Stimulated activated CD8-positive, alpha-beta memory T cell treated with anti-CD3 and anti-CD28 coated beads, Interleukin-7, amount 100 ng/mL, for 24 hours (primary cell): ENCODE measurements at places on chromosomes 3 and 15.

GRCh38 chr3:189845069-189845468 lies 213.9 kb downstream of the TP63 start:
- no peak for DNase-seq

- no peak for DNase-seq
These were observed 212.1 kb downstream of the ATP8B4 start for GRCh38 chr15:49906966-49907365.

DNA sequence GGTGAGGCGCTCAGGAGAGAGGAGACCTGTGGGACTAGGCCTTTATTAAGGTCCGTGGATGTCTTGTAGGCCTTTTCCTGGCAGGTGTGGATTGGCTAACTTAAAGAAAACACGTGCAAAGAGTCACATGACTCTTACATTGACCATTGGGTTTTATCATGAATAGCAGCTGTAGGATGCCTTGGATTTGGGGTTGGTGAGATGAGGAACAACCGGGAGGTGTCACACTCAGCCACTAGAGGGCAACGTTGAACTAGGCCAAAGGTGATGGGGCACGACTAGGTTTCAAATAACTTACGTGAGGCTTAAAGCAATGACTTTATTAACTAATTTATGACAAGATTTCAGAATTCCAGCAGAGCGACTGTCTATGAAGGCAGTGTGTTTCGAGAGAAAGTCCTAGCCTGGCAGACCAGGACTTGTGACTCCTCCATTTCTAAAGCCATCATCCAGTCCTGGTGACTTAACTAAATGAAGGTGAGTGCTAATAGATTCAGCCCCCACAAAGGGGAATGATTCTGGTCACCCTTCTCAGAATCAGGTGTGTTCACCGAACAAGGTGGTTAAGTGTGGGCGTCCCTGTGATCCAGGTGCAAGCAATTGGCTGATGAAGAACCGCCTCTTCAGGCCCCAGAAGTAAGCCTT lies 345.6 kb downstream of the MCTP2 start:
- no peak for DNase-seq

GRCh38 chr15:77564938-77565337 lies 67.8 kb downstream of the LINGO1 start:
- DNase-seq, result no peak

DNA sequence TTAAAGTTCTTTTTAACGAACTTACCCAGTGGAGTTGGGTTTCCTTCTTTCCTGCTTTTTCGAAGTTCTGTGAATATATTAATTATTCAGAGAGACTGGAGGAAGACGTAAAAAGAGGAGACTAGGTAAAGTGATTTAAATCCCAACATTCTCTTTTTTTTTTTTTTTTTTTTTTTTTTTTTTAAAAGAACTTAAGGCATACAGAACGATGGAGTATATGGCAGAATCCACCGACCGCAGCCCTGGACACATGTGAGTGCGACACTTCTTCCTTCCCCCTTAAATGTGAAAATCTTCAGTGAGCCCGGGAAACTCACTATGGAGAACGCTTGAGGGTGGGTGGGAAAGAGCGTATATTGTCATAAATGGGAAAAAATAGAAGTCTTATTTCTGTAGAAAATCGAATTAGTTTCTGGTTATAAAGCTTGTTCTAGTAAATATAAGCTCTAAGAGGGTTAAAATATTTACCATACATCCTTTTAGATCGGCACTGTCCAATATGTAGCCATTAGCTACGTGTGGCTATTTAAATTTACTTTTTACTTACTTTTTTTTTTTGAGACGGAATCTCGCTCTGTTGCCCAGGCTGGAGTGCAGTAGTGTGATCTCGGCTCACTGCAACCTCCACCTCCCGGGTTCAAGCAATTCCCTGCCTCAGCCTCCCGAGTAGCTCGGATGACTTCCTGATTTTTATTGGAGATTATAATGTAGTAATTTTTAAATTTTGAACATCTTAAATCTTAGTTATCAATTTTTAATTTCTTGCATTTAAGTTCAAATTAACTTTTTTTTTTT lies 892 bp downstream of the NMD3 start:
- no peak for DNase-seq

GRCh38 chr3:39154280-39155021 lies 1.1 kb upstream of the CSRNP1 start:
- no peak for DNase-seq

DNA sequence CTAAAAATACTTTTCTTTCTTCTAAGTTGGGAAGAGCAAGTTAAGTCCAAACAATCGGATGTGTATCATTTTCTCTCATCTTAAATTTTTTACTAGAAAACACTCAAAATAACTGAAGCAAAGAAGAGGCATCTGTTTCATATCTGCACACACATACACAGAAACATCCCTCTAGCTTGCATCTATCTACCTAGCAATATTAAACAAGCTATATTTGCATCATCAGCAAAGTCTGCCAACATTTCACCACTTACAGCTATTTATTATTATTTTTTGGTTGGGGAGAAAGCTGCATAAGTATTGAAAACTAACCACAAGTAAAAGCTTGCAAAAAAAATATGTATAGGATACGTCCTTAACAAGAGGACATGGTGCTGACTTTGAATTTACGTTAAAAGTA lies 1.9 kb downstream of the GOLIM4 start:
- DNase-seq, result no peak

GRCh38 chr15:29883126-29883525 lies 60.9 kb upstream of the TJP1 start:
- no peak for DNase-seq

- DNase-seq, result no peak
These were observed 644.6 kb downstream of the CADM2 start for GRCh38 chr3:85603378-85603777.

DNA sequence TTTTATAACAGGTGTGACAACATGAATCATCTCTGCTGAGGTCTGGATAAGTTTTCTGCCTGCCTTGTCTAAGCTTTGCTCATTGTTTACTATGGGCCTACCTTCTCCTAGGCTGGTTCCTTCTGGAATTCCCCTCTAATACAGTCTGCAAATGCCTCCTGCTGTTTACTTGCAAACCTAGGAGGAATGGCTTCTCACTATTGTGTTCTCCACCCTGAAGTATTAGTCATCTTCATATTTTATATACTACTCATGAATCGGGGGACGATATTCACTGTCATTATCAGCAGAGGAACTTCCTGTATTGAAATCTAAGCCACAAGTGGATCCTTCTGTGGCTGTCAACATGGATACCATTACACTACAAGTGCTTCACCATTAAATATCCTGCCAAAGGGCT lies 154.8 kb downstream of the PLCL2 start:
- DNase-seq, result no peak

DNA sequence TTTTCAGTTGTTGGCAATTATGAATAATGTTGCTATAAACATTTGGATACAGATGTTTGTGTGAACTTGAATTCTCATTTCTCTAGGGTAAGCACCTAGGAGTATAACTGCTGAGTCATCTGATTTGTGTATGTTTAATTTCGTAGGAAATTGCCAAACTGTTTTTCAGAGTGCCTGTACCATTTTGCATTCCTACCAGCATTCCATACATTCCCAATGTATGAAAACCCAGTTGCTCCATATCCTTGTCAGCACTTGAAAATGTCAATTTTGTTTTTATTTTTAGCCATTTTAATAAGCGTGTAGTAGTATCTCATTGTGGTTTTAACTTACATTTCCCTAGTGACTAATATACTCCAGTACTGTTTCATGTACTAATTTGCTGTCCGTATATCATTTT lies 98.5 kb upstream of the TSC22D2 start:
- no peak for DNase-seq

DNA sequence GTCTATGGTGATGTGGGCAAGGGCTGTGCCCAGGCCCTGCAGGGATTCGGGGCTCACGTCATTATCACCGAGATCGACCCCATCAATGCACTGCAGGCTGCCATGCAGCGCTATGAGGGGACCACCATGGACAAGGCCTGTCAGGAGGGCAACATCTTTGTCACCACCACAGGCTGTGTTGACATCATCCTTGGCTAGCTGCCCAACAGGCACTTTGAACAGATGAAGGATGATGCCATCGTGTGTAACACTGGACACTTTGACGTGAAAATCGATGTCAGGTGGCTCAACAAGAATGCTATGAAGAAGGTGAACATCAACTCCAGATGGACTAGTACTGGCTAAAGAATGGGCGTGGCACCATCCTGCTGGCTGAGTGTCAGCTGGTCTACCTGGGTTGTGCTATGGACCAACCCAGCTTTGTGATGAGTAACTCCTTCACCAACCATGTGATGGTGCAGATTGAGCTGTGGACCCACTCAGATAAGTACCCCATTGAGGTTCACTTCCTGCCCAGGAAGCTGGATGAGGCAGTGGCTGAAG lies 6.1 kb upstream of the USP8 start:
- no peak for DNase-seq

GRCh38 chr15:69742361-69742760 lies 289.7 kb downstream of the RPLP1 start:
- DNase-seq, result no peak

DNA sequence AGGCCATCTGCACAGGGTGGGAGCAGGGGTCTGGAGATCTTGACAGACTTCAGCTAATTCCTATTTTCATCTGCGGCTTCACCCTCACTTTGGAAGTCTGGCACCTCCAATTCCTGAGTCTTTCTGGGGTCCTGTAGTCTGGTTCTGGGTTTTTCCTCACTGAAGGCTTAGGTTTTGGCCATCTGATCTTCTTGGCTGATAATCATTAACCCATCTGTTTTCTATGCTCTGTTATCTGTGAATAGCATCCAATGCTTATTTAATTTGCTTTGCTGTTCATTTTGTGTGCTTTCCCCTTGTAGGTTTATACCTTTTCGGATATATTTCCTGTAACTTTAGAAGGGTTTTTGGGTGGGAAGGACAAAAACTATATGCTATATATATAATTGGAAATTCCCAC lies 17.6 kb downstream of the TATDN2 start:
- DNase-seq, result no peak

- DNase-seq, result no peak
These were observed 93.1 kb upstream of the SKOR1 start for GRCh38 chr15:67732164-67732563.

GRCh38 chr3:33318710-33319380 lies 41.6 kb downstream of the FBXL2 start:
- no peak for DNase-seq

- no peak for DNase-seq
These were observed 25.9 kb downstream of the EXOG start for GRCh38 chr3:38522002-38522401.

DNA sequence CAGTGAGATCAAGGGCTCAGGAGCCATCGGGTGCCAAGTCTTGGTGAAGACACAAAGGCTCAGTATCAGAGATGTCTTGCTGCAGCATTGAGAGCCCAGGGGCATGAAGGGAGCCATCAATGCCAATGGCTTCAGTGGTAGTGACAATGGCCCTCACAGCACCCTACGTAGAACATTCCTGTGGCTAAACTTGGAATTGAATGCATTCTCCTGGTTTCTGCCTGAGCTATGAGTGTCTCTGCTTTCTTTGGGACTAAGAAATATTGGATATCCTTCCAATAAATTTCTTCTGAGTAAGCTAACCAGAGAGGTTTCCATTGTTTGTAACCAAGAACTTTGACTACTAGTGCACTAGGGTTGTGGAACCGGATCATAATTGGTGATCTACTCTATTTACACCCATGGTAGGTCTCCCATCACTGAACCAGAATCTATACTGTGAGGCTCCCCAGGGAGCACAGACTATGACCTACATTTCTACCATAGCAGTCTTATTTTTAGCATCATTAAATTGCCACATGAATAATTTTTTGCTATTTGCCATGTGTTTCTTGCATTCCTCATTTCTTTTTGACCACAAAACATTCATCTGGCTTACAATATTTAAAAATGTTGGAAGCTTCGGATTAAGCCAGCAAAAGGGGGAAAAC lies 31.6 kb upstream of the PDZRN3 start:
- DNase-seq, result no peak

DNA sequence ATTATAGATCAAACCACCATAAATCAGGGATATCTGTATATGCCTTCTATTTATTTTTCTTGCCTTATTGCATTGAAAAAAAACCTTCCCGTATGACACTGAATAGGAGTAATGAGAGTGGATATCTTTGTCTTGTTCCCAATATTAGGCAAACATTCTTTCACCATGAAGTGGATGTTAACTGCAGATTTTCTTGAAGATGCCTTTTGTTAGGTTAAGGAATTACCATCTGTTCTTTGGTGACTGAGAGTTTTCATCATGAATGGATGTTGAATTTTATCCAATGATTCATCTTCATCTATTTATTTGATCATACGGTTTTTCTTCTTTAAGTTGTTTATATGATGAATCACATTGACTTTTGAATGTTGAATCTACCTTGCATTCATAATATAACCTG lies 47.1 kb upstream of the MECOM start:
- no peak for DNase-seq

GRCh38 chr3:10187944-10188343 lies 23.2 kb downstream of the IRAK2 start:
- no peak for DNase-seq

DNA sequence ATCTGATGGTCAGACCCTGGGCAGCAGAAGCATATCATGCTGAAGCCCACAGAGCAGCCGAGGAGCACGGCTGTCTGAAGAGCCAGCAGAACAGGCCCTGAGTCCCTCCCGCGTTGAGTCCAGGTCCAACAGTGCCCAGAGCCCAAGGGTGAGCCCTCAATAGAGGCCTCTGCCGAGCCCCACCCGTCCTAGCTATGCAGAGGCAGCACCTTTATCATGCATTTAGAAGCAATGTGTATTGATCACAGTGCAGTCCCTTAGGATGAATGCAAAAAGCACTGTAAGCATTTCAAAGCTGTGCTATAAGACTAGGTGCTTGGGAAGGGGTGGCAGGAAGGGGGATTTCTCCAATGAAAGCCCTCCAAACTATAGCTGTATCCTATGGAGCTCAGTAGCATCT lies 208.5 kb downstream of the GABRB3 start:
- DNase-seq, result no peak

- no peak for DNase-seq
These were observed 6.3 kb upstream of the GTPBP8 start for GRCh38 chr3:112984485-112984884.
